ENCODE measurements at places on chromosomes 1 and 21. TPM values are rescaled to one million over a fixed set of nuclear protein-coding genes. Genes with fewer than 3 reads are reported as not detected.

GRCh38 chr1:220176540-220176939, 82.6 kb downstream of the IARS2 start:
- no peak overlapping the region for H3K27ac ChIP-seq
- H3K4me1 ChIP-seq, result no peaks in the 10 kb centered on the region
- no peak overlapping the region for H3K4me3 ChIP-seq

DNA sequence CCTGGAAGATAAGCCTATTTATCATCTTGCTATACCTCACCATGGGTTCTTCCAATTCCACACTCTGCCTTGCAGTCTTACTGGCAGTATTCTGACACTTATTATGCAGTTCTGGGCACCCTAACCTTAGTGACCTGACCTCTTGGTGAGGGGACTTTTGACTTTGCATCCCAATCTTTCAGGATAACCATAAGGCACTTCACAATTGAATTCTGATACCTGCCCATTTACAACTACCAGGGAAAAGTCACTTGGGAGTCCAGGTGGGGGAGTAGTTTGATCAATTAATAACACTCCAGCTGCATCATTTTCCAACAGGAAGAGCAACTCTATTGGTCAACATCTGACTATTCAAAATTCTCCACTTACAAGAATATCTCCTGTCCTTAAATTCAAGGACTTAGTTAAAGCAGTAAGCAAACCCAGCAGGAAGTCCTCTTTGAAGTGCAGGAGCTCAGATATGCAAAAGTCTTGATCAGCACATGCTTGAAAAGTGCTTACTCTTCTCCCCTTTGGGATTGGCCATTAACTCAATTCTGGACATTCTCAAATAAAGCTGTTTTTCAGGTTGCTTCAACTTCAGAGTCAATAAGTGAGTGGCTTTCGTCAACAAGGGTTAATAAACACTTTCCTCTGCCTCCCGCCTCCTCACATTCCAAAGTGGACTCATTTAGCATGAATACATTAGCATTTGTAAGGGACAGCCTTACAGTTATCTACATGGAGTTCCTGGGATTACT, 177.4 kb upstream of the NRIP1 start:
- DNase-seq, result no peak
- no peak overlapping the region for H3K4me3 ChIP-seq
- no peaks in the 10 kb centered on the region for H3K4me1 ChIP-seq
- no peaks in the 10 kb centered on the region for H3K36me3 ChIP-seq
- H3K27ac ChIP-seq, result no peak overlapping the region
- H3K27me3 ChIP-seq, result no peaks in the 10 kb centered on the region

The CD1E gene
- not detected for total RNA-seq

The C21orf58 gene
- total RNA-seq, result 5.2 TPM

GRCh38 chr1:147156642-147157041, 15.6 kb downstream of the PRKAB2 start:
- H3K4me1 ChIP-seq, result no peaks in the 10 kb centered on the region
- no peak overlapping the region for H3K4me3 ChIP-seq
- peaks cover 57% of the 10 kb centered on the region for H3K36me3 ChIP-seq
- no peaks in the 10 kb centered on the region for H3K27me3 ChIP-seq

GRCh38 chr21:25304611-25305010, 302.7 kb downstream of the MRPL39 start:
- H3K36me3 ChIP-seq, result no peaks in the 10 kb centered on the region
- H3K4me3 ChIP-seq, result no peak overlapping the region
- no peak for DNase-seq
- H3K27ac ChIP-seq, result no peak overlapping the region
- H3K4me1 ChIP-seq, result no peaks in the 10 kb centered on the region

GRCh38 chr21:41639766-41640165, 127.1 kb downstream of the RIPK4 start:
- H3K4me3 ChIP-seq, result no peak overlapping the region
- no peak for DNase-seq
- no peaks in the 10 kb centered on the region for H3K27me3 ChIP-seq
- no peak overlapping the region for H3K27ac ChIP-seq
- H3K36me3 ChIP-seq, result no peaks in the 10 kb centered on the region

The LRRC52 gene
- not detected for total RNA-seq

The CFHR4 gene
- total RNA-seq, result not detected
